ENCODE measurements at places on chromosomes 1 and 21. TPM values are rescaled to one million over a fixed set of nuclear protein-coding genes. Genes with fewer than 3 reads are reported as not detected.

LINGO4 gene
- 0.52 TPM for total RNA-seq

- DNase-seq, result no peak
These were observed 240.7 kb upstream of the HOOK1 start for GRCh38 chr1:59574085-59574484.

- no peak for DNase-seq
These were observed 202.9 kb downstream of the BRINP3 start for GRCh38 chr1:190274721-190275120.

- no peak for DNase-seq
These were observed 31.2 kb downstream of the SDC3 start for GRCh38 chr1:30877205-30877912.

GRCh38 chr21:34004013-34004938 is 69.1 kb upstream of the MRPS6 start:
- DNase-seq, result no peak
